ENCODE measurements at places on chromosomes 13 and 19.

DNA sequence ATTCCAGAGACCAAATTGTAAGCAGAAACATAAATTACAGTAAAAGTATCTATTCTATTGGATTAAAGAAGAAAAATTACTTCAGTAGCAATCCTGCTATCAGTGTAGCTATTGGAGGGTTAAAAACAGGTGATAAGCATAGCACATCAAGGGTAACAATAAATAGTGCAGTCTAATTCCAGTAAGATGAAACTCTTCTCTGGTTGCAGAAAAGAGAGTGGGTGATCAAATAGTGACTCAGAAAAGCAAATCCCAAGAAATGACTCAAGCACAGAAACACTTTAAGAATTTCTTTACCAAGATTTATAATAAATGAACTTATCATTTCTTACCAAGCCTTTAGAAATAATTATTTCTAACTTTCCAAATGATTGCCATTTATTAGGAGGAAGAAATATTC lies 135.7 kb downstream of the LMO7 start:
- DNase-seq = no peak

DNA sequence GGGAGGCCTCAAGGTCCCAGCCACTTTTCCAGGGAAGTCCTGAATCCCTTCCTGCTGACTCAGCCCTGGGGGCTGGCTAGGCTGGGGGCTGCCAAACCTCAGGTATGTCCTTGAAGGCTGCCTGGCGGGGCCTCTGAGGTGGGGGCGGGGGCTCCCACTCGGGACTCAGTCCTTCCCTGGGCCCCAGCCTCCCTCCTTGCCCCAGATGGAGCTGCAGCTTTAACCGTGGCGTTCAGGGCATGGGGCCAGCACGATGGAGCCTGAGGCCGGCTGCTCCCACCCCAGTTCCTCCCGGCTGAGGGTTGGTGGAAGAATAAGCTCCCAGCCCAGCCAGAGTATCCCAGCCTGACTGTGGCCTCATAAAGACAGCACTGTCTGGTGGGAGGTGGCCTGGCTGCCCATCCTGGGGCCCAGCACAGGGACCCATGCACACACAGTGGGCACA lies 12.4 kb downstream of the CILP2 start:
- DNase-seq = no peak

DNA sequence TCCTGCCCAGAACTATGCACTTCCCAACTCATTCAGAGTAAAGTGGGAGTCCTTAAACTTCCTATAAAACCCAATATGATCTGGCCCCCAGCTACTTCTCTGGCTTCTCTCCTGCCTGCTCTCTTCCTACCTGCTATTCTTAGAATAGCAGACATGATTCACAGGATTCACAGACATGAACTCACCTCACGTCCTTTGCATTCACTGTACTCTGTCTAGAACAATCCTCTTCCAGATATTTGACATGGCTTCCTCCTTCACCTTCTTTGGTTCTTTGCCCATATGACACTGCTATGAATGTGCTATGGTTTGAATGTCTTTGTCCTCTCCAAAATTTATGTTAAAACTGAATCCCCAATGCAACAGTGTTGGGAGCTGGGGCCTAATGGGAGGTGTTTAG lies 154.9 kb downstream of the UGGT2 start:
- DNase-seq = no peak

GRCh38 chr13:50526661-50527071 lies 316.8 kb downstream of the DLEU7 start:
- no peak for DNase-seq
